Hepatocyte (in vitro differentiated cells): ENCODE measurements at places on chromosomes 5 and 9. TPM values are rescaled to one million over a fixed set of nuclear protein-coding genes. Genes with fewer than 3 reads are reported as not detected.
A peak's percentile ranks its signal among the peaks of the same experiment; 100 is the strongest.

DNA sequence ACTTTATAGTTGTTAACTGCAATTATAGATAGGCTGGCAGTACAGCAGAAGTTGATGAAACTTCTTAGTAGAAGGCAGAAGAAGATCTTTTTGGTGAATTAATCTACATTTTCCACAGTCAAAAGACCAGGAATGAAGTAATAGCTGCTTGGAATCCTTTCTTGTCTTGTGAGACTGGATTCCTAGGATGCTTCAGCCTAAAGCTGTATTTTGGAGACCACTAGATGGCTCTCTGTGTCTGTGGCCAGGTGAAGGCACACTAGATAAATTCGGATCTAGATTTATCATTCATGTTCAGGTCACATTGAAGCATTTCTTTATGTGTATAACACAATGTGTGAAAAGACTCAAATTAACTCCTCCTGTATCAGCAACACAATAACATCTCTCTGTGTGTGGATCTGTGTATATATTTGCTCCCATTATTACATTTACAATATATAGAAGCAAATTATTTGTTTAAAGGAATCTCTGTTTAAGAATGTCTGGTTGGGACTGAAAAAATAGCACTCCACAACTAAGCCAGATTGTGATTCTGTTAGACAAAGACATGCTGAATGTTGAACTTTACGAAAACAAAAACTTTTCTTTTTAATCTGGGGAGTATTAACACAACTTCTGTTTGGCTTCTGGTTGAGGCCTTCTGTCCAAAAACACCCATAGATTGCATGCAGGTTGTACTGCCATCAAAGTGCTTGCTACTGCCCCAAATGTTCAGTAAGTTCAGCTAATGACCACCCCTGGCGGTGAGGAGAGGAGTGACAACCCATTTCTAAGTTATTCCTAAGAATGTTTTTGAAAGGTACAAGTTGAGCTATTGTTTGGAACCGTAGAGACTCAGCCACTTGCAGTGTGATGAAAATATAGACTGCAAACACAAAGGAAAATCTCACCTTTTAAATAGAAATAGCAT lies 10.6 kb downstream of the GRIN3A start:
- DNase-seq, result peak; percentile 42

DNA sequence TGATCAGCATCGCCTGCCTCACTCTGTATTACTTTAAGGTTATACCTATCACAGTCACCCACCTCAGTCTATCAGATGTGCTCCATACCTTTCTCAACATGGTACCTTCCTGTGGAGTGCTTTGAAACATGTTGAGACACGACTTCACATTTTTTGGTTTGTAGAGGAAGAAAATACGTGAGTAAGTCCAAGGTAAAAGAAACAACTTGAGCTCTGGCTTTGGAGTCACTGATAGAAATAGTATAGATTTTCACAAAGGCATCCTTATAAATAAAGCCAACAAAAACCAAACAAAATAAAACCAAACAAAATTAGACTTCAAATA lies 77.5 kb upstream of the HMHB1 start:
- DNase-seq, result no peak

DNA sequence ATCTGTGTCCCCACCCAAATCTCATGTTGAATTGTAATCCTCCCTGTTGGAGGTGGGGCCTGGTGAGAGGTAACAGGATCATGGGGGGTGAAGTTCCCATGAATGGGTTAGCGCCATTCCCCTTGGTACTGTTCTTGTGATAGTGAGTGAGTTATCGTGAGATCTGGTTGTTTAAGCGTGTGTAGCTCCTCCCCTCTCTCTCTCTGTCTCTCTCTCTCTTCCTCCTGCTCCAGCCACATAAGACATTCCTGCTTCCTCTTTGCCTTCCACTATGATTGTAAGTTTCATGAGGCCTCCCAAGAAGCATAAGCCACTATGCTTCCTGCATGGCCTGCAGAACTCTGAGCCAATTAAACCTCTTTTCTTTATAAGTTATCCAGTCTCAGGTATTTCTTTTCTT lies 28.8 kb downstream of the C5orf15 start:
- DNase-seq, result no peak

The GMCL2 gene
- not detected in 2 replicates for total RNA-seq

- no peak for DNase-seq
Measured at GRCh38 chr9:128913995-128914772, 6.6 kb upstream of the PHYHD1 start.

The LHX3 gene
- not detected in 2 replicates for total RNA-seq

The N4BP3 gene
- total RNA-seq, result 1.4 and 2.3 TPM in 2 replicates

The QRFP gene
- not detected in 2 replicates for total RNA-seq

DNA sequence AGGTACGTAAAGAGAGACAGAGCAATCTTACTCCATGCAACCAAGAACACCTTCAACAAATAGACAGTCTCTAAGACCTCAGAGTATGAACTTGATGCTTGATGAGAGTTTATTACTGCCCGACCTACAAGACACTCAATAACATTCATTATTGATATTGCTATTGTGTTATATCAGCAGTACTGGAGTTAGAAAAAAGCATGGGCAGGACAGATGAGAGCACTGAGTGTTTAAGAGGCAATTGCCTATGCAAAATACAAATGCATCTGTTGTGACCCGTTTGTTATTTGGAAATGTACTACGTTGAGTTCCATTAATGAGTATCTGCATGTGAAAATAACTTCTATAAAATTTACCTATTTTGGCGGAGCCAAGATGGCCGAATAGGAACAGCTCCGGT lies 8.1 kb upstream of the MARCOL start:
- DNase-seq, result no peak

- DNase-seq, result no peak
Measured at GRCh38 chr5:138605254-138605972, 30.2 kb upstream of the HSPA9 start.

DNA sequence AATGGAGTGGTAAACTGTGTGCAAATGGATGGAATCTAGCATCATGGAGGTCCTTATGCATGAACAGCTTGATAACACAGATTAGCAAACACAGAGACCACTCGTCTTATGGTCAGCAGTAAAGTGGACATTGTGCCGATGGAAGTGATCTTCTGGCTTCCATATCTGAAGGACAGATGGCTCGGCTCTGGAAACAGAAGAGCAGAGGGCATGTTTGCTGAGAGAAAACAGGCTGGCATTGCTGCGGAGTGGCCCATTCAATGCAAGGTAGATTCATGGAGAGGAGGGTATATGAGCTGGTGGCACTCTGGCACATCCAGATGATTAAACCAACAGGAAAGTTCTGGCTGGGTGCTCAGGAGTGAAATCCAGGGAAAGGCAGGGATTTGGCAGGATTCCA lies 513.2 kb downstream of the DIRAS2 start:
- no peak for DNase-seq

DNA sequence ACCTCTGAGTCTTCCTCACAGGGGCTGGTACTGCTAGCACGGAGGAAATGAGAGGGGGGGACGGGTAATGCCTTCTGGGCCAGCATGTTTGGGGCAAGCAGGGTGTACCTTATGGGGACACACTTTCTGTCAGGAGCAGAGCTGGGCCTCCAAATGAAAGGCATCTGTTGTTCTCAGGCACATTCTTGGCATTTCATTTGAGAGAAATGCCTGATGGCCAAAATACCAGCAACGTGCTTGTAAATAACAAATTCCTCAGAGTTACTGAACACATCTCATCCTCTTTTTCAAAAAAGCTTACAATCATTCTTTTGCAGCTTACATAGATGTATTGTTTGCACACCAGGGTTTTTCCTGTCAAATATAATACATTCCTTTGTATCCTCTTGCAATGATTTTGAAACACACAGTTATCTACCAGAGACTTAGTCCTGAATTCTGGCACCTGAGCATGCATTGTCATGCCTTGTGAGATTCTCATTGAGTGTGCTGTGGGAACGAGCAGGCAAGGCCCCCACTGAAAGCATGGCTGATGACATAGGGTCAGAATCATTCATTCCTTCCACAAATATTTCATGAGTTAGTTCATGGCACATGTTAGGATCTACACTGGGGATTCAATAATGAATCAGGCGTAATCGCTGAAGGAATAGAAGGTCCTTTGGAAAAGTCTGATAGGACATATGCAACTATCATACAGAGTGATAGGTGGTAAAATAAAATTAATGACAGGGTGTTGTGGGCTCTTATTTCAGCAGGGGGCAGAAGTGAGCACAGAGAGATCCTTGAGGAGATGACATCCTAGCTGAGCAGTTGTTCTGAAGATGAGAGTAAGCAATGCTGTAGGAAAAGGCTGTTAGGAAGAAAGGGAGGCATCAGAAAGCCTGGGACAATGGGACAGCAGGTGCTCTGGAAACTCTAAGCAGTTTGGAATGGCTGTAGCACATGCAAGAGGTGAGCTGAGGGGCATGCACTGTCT lies 260.9 kb upstream of the TUT7 start:
- peak; percentile 17 for DNase-seq

- no peak for DNase-seq
Measured at GRCh38 chr5:128455841-128456361, 82.1 kb downstream of the FBN2 start.

DNA sequence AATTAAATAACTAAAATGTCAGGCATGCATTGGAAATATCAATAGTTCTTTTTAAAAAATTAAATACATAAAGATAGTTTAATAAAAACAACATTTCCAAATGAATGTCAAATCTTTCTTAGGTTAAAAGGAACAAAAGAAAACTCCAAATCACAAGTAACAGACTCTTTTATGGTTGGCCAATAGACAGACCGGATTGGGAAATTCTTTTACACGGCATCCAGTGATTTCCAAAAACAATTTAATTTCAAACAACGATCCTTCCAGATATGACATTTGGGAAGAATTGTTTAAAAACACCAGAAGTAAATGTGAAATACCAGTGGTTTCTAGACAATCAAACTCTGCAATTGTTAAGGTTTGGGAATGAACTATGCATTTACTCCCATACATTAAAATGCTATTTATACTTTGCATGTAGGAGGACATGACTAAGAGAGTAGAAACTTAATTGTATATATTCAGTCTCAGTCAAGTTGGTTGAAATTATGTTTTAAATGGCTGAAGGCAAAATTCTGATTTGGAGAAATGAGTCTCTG lies 32.8 kb downstream of the ZNF474 start:
- DNase-seq, result no peak

- no peak for DNase-seq
Measured at GRCh38 chr5:176410486-176411180, 5.7 kb downstream of the CLTB start.

DNA sequence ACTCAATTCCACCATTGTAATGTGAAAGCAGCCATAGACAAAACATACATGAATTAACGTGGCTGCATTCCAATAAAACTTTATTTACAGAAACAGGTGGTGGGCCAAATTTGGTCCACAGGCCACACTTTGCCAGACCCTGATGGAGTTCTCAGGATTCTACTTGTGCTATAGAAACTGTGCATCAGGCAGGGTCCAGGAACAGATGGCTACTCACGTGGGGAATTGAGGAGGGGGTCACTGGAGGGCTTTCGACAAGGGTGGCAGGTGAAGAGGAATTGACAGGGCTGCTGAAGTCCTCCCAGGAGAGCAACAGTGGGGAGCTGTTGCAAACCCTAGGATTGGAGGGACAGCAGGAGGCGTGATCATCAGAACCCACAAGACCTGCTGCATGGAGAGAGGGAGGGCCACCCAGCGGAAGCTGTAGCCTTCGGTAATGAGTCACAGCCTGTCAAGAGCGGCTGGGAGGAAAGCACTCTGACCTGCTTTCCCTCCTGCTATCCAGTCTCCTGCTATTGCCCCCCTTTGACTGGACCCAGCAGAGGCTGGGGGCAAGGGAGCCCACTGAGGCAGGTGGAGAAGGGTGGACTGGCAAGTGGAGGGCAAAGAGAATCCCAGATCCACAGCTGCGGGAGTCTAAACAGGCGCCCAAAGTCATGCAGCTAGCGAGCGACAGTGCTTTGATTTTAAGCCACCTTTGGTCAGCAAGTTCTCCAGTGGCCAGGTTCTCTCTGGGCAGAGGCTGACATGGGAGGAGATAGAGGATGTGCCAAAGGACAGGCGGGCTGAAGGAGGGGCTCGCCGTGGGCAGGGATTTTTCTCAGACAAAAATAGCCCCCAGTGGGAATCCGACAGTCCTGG lies 138.3 kb upstream of the SMIM23 start:
- DNase-seq, result peak; percentile 57

- no peak for DNase-seq
Measured at GRCh38 chr5:81163651-81164050, 69.5 kb upstream of the CKMT2 start.

DNA sequence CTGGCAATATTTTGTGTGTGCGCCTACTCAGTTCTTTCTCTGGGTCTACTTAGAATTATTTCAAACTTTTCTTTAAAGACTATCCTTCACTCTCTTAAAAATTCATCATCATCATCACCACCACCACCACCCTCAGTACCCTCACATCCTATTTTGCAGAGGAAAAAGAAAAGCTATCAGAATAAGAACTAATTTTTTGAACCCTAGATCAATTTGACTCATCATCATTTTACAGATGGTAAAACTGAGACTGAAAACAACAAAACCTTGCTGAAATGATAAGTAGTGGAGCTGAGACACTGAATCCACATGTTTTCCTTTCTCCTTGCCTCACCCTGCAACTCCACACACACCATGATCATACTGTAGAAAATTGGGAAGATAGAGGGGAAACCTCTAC lies 119.3 kb downstream of the SSBP2 start:
- DNase-seq, result no peak

The TAF11L10 gene
- not detected in 2 replicates for total RNA-seq

- no peak for DNase-seq
Measured at GRCh38 chr9:69078581-69078980, 43.0 kb downstream of the FXN start.

GRCh38 chr9:569296-569695 lies 272.2 kb upstream of the DMRT1 start:
- no peak for DNase-seq

DNA sequence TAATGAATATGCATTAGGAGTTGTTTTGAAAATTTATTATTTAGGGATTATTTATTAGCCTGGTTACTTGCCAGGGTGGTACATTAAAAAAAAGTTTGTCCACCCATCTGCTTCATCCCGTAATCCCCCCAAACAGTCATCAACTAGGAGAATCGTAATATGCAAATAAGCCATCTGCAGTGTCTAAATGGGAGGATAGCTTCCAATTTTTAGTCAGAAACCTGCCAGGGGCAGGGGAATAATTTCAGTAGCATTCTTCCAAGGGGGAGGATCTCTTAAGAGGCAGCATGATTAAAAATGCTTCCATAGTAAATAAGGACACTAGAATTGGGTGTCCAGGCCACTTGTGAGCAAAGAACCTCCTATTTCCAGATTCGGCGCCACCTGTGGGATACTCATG lies 43.3 kb downstream of the SH3GL2 start:
- DNase-seq, result no peak

The ECSCR gene
- 0.27 and 2.2 TPM in 2 replicates for total RNA-seq

- DNase-seq, result no peak
Measured at GRCh38 chr5:171705830-171706468, 79.7 kb upstream of the SMIM23 start.

DNA sequence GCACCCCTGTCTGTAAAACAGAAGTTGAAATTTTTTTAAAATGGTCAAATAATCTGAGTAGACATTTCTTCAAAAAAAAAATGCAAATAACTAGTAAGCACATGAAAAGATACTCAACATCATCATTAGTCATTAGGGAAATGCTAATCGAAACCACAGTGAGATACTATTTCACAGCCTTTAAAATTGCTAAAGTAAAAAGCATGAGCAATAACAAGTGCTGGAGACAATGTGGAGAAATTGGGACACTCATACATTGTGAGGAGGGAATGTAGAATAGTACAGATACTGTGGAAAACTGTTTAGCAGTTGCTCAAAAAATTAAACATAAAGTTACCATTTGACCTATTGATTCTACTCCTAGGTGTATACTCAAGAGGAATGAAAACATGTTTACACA lies 58.4 kb upstream of the RUSC2 start:
- no peak for DNase-seq

GRCh38 chr5:38071831-38072694 lies 186.3 kb upstream of the EGFLAM start:
- DNase-seq, result no peak

GRCh38 chr9:135706288-135706687 lies 4.3 kb downstream of the KCNT1 start:
- no peak for DNase-seq
